B cell (primary cell): ENCODE measurements at places on chromosomes 6 and 20. TPM values are rescaled to one million over a fixed set of nuclear protein-coding genes. Genes with fewer than 3 reads are reported as not detected.
A peak's percentile ranks its signal among the peaks of the same experiment; 100 is the strongest.

The ZC3H12D gene
- polyA plus RNA-seq, result 56.6 and 63.1 TPM in 2 replicates

The HSPA12B gene
- polyA plus RNA-seq, result not detected in 2 replicates

The DDO gene
- not detected in 2 replicates for polyA plus RNA-seq

The OOEP gene
- 0.25 and 0.70 TPM in 2 replicates for polyA plus RNA-seq

DNA sequence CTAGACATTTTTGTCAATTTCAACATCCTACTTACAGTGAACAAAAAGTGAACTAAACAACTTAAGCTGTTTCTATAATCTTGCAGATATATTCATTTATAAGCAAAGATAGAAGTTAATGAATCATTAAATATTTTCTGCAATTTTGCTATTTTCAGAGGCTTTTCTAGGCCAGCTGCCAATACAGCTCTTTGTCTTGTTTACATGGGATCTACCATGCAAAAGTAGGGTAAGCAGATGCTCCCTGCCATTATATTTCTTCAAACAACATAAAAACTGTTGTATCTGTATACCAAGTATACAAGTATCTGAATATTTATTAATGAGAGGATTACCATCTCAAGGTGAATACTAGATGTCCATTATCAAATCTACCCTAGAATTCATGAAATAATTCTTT is 15.4 kb downstream of the PNISR start:
- H3K36me3 ChIP-seq, result peaks cover 84% of the 10 kb centered on the region
- H3K4me3 ChIP-seq, result no peak overlapping the region
- no peak overlapping the region for H3K27ac ChIP-seq
- no peak for DNase-seq
- no peaks in the 10 kb centered on the region for H3K27me3 ChIP-seq
- no peaks in the 10 kb centered on the region for H3K4me1 ChIP-seq

- no peak for DNase-seq
- no peaks in the 10 kb centered on the region for H3K36me3 ChIP-seq
- no peaks in the 10 kb centered on the region for H3K27me3 ChIP-seq
- no peak overlapping the region for H3K27ac ChIP-seq
- no peak overlapping the region for H3K4me3 ChIP-seq
- no peaks in the 10 kb centered on the region for H3K4me1 ChIP-seq
Observed at GRCh38 chr20:10857352-10858070, 183.7 kb upstream of the JAG1 start.

DNA sequence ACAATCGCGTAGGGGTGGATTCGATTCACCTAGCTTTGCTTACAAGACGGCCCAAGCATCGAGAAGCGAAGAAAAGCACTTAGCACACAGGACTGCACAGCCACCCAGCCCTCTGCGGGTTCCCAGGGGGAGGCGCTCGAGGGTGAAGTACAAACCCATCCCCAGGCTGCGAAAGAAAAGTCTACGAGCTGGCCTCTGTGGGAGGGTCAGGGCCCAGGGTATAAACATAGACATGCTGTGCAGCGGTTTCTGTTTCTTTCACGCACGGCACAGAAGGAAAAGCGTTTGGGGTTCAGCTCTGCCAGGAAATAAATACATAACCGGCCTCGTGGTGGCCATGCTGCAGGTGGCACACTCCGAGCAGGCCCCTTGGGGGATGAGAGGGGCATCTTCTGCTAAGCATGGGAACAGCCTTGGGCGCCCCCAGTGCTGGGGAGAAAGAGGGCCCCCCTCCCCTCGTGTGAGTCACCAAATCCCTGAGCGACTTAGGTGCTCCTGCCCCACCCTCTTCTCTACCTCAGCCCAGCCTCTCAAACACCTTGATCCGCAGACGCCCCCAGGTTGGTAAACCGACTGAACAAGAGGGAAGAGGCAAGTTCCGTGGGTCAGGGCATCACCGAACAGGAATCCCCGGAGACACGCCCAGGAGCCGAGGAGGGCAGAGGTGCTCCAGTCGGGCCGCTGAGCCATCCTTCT is 91.6 kb upstream of the RIPOR2 start:
- no peaks in the 10 kb centered on the region for H3K27me3 ChIP-seq
- peaks cover 16% of the 10 kb centered on the region for H3K4me1 ChIP-seq
- peak; percentile 83 for DNase-seq
- H3K36me3 ChIP-seq, result peaks cover 6% of the 10 kb centered on the region
- H3K4me3 ChIP-seq, result no peak overlapping the region
- H3K27ac ChIP-seq, result peak overlapping the region; percentile 60

GRCh38 chr6:42251500-42251899 is 33.8 kb upstream of the MRPS10 start:
- H3K27me3 ChIP-seq, result no peaks in the 10 kb centered on the region
- no peaks in the 10 kb centered on the region for H3K4me1 ChIP-seq
- no peak overlapping the region for H3K27ac ChIP-seq
- no peak for DNase-seq
- H3K36me3 ChIP-seq, result no peaks in the 10 kb centered on the region

- peaks cover 28% of the 10 kb centered on the region for H3K4me1 ChIP-seq
- H3K4me3 ChIP-seq, result no peak overlapping the region
- no peak overlapping the region for H3K27ac ChIP-seq
- H3K36me3 ChIP-seq, result no peaks in the 10 kb centered on the region
- no peaks in the 10 kb centered on the region for H3K27me3 ChIP-seq
Observed at GRCh38 chr20:59013031-59013951, 5.9 kb upstream of the TUBB1 start.

- peaks cover 98% of the 10 kb centered on the region for H3K36me3 ChIP-seq
- H3K27me3 ChIP-seq, result no peaks in the 10 kb centered on the region
- H3K4me3 ChIP-seq, result no peak overlapping the region
- no peak for DNase-seq
Observed at GRCh38 chr6:15510536-15511247, 152.1 kb downstream of the DTNBP1 start.

DNA sequence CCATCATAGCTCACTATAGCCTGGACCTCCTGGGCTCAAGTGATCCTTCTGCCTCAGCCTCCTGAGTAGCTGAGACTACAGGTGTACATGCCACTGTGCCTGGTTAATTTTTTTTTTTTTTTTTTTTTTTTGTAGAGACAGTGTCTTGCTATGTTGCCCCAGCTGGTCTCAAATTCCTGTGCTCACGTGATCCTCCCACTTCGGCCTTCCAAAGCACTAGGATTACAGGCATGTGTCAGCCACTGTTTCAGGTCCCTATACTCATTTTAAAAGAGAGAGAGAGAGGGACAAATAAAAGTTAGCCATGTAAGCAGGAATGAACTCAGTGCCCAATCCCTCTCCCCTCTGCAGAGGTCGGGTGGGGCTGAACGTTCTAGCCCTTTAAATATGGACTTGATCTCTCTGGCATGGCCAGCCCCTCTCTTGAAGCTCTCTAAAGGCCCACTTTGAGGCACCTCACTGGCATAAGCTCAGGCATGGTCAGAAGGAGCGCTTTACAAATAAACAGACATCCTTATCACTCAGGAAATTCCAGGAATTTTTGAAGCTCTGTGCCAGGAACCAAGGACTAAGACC is 9.0 kb upstream of the SERPINB1 start:
- DNase-seq, result no peak
- no peak overlapping the region for H3K27ac ChIP-seq
- H3K4me3 ChIP-seq, result no peak overlapping the region

DNA sequence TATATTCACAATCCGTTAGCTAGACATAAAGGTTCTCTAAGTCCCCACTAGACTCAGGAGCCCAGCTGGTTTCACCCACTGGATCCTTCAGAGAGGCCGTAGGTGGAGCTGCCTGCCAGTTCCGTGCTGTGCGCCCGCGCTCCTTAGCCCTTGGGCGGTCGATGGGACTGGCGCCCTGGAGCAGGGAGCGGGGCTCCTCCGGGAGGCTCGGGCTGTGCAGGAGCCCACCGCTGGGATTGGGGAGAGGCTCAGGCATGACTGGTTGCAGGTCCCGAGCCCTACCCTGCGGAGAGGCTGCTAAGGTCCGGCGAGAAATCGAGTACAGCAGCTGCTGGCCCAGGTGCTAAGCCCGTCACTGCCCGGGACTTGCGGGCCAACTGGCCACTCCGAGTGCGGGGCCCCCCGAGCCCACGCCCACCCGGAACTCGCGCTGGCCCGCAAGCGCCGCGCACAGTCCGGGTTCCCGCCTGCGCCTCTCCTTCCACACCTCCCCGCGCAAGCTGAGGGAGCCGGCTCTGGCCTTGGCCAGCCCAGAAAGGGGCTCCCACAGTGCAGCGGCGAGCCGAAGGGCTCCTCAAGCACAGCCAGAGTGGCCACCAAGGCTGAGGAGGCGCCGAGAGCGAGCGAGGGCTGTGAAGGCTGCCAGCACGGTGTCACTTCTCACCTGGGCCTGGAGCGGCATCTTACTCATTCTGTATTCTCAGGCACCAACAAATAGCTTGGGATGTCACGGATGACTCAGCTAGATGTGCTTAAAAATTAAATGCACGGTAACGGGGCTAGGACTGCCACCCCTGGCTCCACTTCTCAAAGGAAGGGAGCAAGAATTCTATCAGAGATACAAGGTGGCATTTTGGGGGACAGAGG is 44.1 kb downstream of the IRF4 start:
- H3K4me3 ChIP-seq, result no peak overlapping the region
- no peak for DNase-seq
- peak overlapping the region; percentile 76 for H3K27ac ChIP-seq
- no peaks in the 10 kb centered on the region for H3K27me3 ChIP-seq

DNA sequence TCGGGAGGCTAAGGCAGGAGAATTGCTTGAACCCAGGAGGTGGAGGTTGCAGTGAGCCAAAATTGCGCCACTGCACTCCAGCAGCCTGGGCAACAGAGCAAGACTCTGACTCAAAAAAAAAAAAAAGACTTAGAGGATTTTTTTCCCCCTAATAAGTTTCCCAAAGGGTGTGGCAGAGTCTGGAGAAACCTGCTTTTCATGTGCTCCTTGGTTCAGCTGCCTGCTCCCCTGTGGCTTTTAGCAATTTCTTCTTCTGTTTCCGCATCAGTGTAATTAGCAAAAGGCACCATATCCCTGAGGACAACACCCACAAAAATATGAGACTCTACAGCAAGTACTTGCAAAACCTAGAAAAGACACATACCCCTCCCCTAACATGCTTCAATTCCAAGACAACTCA is 28.6 kb upstream of the ZNF133 start:
- H3K27me3 ChIP-seq, result no peaks in the 10 kb centered on the region
- DNase-seq, result no peak
- no peak overlapping the region for H3K4me3 ChIP-seq
- no peaks in the 10 kb centered on the region for H3K36me3 ChIP-seq

DNA sequence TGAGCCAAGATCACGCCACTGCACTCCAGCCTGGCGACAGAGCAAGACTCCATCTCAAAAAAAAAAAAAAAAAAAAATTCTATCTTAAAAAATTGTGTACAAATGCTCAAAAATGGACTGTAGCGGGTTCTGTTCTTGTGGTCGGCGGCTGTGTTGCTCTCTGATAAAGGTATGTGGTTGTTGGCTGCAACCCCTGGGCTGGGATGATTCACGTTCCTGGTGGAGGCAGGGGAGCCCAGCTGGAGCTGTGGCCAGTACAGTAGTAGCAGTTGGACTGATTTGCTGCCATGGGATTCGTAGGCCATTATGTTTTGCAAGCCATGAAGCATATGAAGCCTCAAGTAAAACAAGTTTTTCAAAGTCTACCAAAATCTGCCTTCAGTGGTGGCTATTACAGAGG is 22.3 kb downstream of the MDN1 start:
- H3K4me1 ChIP-seq, result peaks cover 20% of the 10 kb centered on the region
- H3K4me3 ChIP-seq, result no peak overlapping the region
- H3K36me3 ChIP-seq, result peaks cover 9% of the 10 kb centered on the region
- H3K27me3 ChIP-seq, result no peaks in the 10 kb centered on the region
- H3K27ac ChIP-seq, result no peak overlapping the region

GRCh38 chr6:132494954-132495353 is 18.0 kb downstream of the STX7 start:
- peaks cover 89% of the 10 kb centered on the region for H3K4me1 ChIP-seq
- H3K27ac ChIP-seq, result peak overlapping the region; percentile 64
- no peaks in the 10 kb centered on the region for H3K27me3 ChIP-seq
- no peak for DNase-seq

DNA sequence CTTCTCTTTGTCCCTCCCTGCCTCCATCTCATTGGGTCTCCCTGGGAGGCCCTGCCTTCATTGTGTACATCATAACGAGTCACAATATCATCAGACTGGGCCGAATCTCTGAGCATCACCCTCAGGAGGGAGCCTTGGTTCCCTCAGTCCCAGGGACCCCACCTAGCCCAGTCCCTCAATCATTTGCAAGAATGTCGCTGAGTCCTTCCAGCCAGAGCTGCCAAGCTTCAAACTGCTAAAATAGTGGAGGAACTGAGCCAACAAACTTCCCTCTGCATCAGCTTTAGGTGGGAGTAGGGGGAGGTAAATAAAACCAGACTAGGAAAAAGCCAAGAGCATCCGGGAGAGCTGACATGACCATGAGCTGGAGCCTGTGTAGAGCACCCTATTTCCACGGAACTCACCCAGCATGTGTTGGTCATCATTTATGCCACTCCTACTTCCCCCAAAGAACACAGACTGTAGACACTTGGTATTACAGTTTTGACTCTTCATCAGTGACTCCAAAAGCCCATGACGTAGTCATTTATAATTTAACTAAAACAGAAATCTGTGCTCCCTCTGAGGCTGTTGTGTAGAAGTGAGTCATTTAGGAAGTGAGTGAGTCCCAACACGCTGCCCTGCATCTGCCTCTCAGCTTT is 28.8 kb upstream of the IL17A start:
- H3K27ac ChIP-seq, result no peak overlapping the region
- peaks cover 8% of the 10 kb centered on the region for H3K4me1 ChIP-seq
- H3K27me3 ChIP-seq, result no peaks in the 10 kb centered on the region
- H3K36me3 ChIP-seq, result no peaks in the 10 kb centered on the region

- no peak overlapping the region for H3K4me3 ChIP-seq
- no peak overlapping the region for H3K27ac ChIP-seq
- H3K27me3 ChIP-seq, result no peaks in the 10 kb centered on the region
- H3K36me3 ChIP-seq, result no peaks in the 10 kb centered on the region
Observed at GRCh38 chr6:158506601-158507000, 53.3 kb upstream of the TMEM181 start.

- H3K27me3 ChIP-seq, result no peaks in the 10 kb centered on the region
- no peaks in the 10 kb centered on the region for H3K4me1 ChIP-seq
- H3K27ac ChIP-seq, result no peak overlapping the region
- DNase-seq, result no peak
- H3K4me3 ChIP-seq, result no peak overlapping the region
Observed at GRCh38 chr6:168962886-168963285, 290.8 kb downstream of the THBS2 start.

DNA sequence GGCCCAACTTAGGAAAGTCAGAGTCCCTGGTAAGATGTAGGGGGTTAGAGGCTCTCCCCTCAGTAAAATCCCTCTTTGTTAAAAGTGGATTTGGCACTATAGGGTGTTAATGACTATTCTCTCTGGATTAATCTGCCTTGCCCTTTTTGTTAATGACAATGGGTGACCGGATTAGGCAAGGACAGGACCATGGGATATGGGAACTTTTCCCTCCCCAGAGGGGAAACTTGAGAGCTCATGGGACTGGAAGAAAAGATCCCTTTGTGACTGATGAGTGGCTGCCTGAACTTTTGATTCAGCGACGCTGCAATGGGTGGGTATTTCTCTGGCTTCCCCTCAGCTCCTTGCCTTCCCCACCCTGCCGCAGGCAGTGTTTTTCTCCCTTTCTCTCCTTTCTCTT is 12.2 kb upstream of the TAAR9 start:
- peaks cover 3% of the 10 kb centered on the region for H3K4me1 ChIP-seq
- H3K27ac ChIP-seq, result no peak overlapping the region
- no peak for DNase-seq
- H3K27me3 ChIP-seq, result no peaks in the 10 kb centered on the region
- H3K36me3 ChIP-seq, result no peaks in the 10 kb centered on the region
